A673 (cell line): ENCODE measurements at places on chromosomes 5 and 9. TPM values are rescaled to one million over a fixed set of nuclear protein-coding genes. Genes with fewer than 3 reads are reported as not detected.

- no peaks in the 10 kb centered on the region for H3K4me1 ChIP-seq
- DNase-seq: no peak
- H3K4me3 ChIP-seq: no peak overlapping the region
- H3K27me3 ChIP-seq: no peaks in the 10 kb centered on the region
- no peak overlapping the region for H3K27ac ChIP-seq
These were observed 15.2 kb downstream of the FIBCD1 start for GRCh38 chr9:130923611-130924447.

DNA sequence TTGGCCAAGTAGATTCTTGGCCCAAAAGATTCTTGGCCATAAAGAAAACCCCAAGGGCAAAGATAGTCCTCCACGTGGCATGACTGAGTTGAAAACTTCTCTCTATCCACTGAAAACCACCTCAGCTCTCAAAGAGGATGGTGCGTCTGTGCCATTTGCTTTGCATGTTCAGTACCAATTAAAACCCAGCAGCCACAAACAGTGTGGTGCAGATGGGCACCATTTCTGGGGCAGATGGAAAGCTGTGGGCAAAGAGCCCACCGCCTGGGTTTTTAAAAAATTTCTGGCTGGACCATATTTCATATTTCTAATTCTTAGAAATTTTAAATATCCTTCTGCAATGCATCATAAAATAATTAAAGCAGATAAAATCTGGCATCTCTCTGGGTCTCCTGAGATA lies 84.5 kb upstream of the PUM3 start:
- H3K4me3 ChIP-seq: no peak overlapping the region
- H3K4me1 ChIP-seq: no peaks in the 10 kb centered on the region
- H3K27me3 ChIP-seq: peaks cover 3% of the 10 kb centered on the region

GRCh38 chr9:77735494-77735893 lies 87.4 kb upstream of the GNA14 start:
- no peaks in the 10 kb centered on the region for H3K36me3 ChIP-seq
- no peak for DNase-seq
- H3K4me3 ChIP-seq: no peak overlapping the region
- peaks cover 24% of the 10 kb centered on the region for H3K4me1 ChIP-seq
- H3K27me3 ChIP-seq: no peaks in the 10 kb centered on the region

DNA sequence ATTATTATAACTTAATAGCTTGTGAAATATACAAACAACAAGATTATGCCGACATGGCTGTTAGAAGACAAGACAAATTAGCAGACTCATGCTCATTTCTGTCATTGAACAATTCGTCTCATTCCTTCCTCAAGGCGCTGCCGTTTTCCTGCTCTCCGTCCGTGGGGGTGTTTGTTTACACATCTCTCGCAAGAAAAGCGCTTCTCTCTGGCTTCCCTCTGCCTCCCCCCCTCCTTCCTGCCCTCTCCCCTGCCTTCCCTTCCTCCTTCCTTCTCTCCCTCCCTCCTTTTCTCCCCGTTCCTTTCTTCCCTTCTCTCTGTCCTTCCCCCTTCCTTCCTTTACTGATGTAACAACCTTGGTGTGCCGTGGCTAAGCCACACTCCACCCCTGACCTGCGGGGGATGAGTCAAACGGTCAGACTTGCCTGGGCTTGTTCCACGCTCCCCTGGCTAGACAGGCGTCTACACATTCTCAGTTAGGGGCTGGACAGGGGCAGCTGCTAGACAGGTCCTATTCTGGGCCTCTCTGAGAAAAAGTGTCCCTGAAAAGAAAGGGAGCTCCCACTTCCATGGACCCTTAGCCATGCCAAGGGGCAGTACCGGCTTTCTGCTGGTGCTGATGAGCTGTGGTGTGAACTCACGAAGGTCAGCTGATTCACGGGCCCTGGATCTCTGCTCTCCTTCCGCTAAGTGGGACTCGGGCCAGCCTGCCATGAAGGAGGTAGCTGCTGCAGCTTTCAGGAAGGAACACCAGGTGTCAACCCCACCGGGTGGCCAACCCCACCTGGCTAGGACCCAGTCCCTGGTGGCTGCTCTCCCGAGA lies 32.0 kb upstream of the SPTLC1 start:
- no peak for DNase-seq
- no peak overlapping the region for H3K27ac ChIP-seq
- H3K36me3 ChIP-seq: no peaks in the 10 kb centered on the region
- no peak overlapping the region for H3K4me3 ChIP-seq
- H3K27me3 ChIP-seq: no peaks in the 10 kb centered on the region

The IL7R gene
- 4.2 and 7.7 TPM in 2 replicates for total RNA-seq

The DMRT2 gene
- total RNA-seq: not detected in 2 replicates

The PCDHGB2 gene
- 6.2 and 6.5 TPM in 2 replicates for total RNA-seq

DNA sequence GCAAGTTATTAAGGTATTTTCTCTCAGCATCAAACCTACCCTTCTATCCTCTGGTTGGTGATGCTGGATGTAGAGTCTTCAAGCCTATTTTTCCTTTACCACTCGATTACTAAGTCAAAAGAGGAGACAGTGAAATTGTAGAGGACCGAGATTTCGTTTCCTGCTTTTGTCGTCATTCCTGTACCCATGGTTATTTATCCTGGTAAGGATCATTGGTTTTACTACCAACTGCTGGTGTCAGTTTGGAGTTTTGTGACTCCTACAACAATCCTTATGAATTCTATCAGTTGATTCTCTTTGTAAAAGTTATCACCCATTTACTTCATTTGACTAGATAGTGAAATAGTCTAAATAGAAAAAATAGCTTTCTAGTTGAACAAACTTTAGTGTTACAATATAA lies 2028.2 kb upstream of the ACO1 start:
- no peaks in the 10 kb centered on the region for H3K4me1 ChIP-seq
- no peak overlapping the region for H3K27ac ChIP-seq
- no peak for DNase-seq
- no peaks in the 10 kb centered on the region for H3K36me3 ChIP-seq
- H3K4me3 ChIP-seq: no peak overlapping the region

The IL13 gene
- not detected in 2 replicates for total RNA-seq

DNA sequence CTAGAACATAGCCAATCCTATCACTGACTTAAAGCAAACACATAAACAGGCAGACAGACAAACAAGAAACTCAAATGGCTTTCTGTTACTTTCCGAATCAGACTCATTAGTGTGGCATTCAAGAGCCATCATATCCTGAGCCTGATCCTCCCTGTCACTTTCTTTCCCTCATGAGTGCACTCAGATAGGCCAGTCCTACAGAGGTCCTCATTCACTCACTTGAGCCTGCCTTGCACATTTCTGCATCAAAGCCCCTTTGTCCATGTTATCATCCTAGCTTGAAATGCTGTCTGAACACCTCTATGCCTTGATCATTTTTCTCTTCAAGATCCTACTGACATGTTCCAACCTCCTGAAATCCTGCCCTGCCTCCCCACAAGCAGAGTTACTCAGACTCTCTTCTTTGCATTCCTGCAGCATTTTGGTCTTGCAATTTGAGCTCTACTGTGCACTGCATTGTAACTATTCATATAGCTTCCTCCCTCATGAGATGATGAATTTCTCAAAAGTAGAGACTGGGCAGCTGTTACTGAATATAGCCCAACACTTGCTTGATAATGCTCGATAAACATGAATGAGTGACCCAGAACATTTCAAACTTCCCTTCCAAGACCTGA lies 126.9 kb downstream of the PALM2AKAP2 start:
- H3K27ac ChIP-seq: no peak overlapping the region
- H3K4me3 ChIP-seq: no peak overlapping the region
- DNase-seq: no peak
- no peaks in the 10 kb centered on the region for H3K36me3 ChIP-seq
- H3K27me3 ChIP-seq: no peaks in the 10 kb centered on the region

The UHRF2 gene
- 52.7 and 53.0 TPM in 2 replicates for total RNA-seq

The MAMDC2 gene
- total RNA-seq: not detected in 2 replicates

The SPINK7 gene
- total RNA-seq: not detected in 2 replicates

- no peak overlapping the region for H3K4me3 ChIP-seq
- H3K27ac ChIP-seq: no peak overlapping the region
- no peaks in the 10 kb centered on the region for H3K4me1 ChIP-seq
- no peak for DNase-seq
- H3K27me3 ChIP-seq: no peaks in the 10 kb centered on the region
- no peaks in the 10 kb centered on the region for H3K36me3 ChIP-seq
These were observed 399.6 kb upstream of the IRX1 start for GRCh38 chr5:3195994-3196393.

- H3K4me1 ChIP-seq: no peaks in the 10 kb centered on the region
- H3K27ac ChIP-seq: no peak overlapping the region
- H3K36me3 ChIP-seq: no peaks in the 10 kb centered on the region
- no peak overlapping the region for H3K4me3 ChIP-seq
These were observed 32.6 kb downstream of the UBAP1 start for GRCh38 chr9:34211395-34211794.

The CDKN2AIPNL gene
- 59.2 and 60.5 TPM in 2 replicates for total RNA-seq

The CDHR2 gene
- total RNA-seq: 0.35 TPM in 1 of 2 replicates, not detected in the other

DNA sequence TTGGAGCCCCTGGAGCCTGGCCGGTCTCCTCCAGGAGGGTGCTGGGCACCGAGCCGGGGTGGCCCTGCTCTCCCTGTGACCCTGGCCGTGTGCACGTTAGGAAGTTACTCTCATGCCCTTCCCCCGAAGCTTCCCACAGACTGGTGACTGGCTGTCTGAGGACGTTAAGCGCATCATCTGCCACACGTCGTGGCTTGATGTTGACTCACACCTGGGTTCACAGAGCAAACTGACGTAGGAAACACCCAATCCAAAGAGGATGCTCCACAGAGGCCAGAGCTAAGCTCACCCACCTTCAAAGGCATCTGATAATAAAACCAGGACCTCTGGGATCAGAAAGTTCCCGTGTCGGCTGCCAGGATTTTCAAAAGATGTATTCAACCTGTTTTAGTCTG lies 152.9 kb upstream of the PHYKPL start:
- H3K4me3 ChIP-seq: no peak overlapping the region
- no peaks in the 10 kb centered on the region for H3K36me3 ChIP-seq
- no peak for DNase-seq
- no peak overlapping the region for H3K27ac ChIP-seq

The PCDHA2 gene
- 0.06 and 0.15 TPM in 2 replicates for total RNA-seq

DNA sequence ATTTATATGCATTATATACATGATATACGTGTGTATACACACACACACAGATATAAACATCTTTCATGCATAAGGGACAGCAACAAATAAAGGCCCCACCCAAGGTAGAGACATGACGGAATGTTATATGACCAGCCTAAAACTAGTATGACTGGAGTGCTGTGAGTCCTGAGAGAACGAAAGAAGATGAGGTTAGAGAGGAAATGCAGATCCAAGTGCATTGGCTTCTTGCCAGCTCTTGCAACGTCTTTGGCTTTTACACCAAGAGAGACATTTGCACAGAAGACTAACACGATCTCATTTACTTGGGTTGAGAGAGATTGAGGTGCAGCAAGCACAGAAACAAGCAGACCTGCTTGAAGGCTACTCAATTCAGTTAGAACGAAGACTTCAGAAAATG lies 23.0 kb downstream of the CDH10 start:
- peaks cover 30% of the 10 kb centered on the region for H3K4me1 ChIP-seq
- H3K27me3 ChIP-seq: no peaks in the 10 kb centered on the region
- H3K4me3 ChIP-seq: no peak overlapping the region
- no peak overlapping the region for H3K27ac ChIP-seq
- DNase-seq: peak; percentile 64
- H3K36me3 ChIP-seq: no peaks in the 10 kb centered on the region

The DMGDH gene
- 0.15 and 0.59 TPM in 2 replicates for total RNA-seq

The DMRTA1 gene
- 0.41 and 0.61 TPM in 2 replicates for total RNA-seq
